Dermis microvascular lymphatic vessel endothelial cell (primary cell): ENCODE measurements at places on chromosomes 11 and 22. TPM values are rescaled to one million over a fixed set of nuclear protein-coding genes. Genes with fewer than 3 reads are reported as not detected.

- no peak for DNase-seq
Measured at GRCh38 chr11:111362887-111363411, 16.1 kb downstream of the POU2AF1 start.

GRCh38 chr11:124518989-124519451 is 24.4 kb downstream of the OR8B12 start:
- DNase-seq = no peak

The CEND1 gene
- total RNA-seq = under 0.01 and 0.13 TPM in 2 replicates

The MMP11 gene
- total RNA-seq = 5.3 and 6.8 TPM in 2 replicates

DNA sequence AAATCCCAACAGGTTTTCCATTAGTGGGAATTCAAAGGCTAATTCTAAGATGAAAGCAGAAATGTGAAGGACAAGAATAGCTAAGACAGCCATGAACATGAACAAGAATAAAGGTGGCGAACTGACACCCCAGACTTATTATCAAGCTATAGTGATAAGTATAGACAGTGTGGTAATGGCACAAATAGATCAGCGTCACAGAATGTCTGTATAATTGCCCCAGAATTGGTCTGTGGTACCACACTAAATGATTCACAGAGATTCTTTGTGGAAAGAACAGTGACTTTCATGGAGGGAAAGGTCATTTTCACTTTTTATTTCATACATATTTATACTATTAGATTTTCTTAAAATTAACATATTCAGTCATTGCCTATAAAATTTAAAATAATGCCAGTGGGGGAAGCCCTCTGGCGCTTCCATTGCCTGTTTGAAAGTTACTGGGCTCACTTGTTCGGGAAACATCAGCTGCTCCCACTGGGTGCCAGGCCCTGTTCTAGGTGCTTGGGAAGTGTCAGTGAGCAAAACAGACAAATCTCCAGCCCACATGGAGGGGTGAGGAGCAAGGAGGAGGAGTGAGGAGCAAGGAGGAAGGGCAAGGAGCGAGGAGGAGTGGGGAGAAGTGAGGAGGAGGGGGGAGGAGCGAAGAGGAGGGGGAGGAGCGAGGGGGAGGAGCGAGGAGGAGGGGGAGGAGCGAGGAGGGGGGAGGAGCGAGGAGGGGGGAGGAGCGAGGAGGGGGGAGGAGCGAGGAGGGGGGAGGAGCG is 11.3 kb upstream of the NLRP6 start:
- DNase-seq = no peak

The IGSF9B gene
- not detected in 2 replicates for total RNA-seq

The MUC15 gene
- not detected in 2 replicates for total RNA-seq

DNA sequence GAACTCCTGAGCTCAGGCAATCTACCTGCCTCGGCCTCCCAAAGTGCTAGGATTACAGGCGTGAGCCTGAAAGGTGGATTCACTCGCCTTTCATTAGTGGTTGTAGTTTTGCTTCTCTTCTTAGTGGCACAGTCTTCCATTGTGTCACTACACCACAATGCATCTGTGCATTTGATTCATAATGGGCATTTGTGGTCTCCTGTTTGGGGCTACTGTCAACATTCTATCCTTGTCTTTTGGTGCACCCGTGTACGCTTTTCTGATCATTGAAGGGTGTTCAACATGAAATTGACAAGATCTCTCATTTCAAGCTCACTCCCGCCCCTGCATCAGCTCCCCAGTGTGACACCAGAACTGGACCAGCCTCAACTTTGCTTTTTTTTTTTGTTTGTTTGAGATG is 2.0 kb upstream of the SYT12 start:
- no peak for DNase-seq

DNA sequence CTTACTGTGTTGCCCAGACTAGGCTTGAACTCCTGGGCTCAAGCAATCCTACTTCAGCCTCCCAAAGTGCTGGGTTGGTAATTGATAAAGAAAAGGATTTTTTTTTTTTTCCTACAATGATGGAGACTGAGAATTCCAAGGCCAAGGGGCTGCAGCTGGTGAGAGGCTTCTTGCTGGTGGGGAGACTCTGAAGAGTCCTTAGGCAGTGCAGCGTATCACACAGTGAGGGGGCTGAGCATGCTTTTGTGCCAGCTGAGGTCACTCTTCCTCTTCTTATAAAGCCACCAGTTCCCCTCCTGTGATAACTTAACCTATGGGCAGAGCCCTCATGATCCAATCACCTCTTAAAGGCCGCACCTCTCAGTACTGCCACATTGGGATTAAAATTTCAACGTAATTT is 28.2 kb upstream of the CCDC81 start:
- no peak for DNase-seq

- peak; percentile 63 for DNase-seq
Measured at GRCh38 chr22:47164514-47165337, 402.3 kb downstream of the TBC1D22A start.

- DNase-seq = no peak
Measured at GRCh38 chr11:76167590-76167989, 38.7 kb downstream of the WNT11 start.

DNA sequence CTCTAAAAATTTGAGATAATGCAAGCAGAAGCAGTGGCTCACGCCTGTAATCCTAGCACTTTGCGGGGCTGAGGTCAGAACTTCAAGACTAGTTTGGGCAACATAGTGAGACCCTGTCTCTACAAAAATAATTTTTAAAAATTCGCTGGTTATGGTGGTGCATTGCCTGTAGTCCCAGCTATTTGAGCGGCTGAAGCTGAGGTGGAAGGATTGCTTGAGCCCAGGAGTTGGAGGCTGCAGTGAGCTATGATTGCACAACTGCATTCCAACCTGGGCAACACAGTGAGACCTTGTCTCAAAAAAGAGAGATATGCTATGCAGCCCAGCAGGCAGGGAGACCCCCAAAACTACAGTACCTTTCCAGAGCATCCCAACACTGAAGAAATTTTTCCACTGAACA is 2.3 kb downstream of the CTSC start:
- no peak for DNase-seq

The DERL3 gene
- total RNA-seq = 0.76 and 1.2 TPM in 2 replicates

- DNase-seq = no peak
Measured at GRCh38 chr11:1224111-1224490, 1.2 kb downstream of the MUC5B start.

GRCh38 chr11:95371153-95371552 is 140.2 kb upstream of the SESN3 start:
- DNase-seq = no peak

- DNase-seq = no peak
Measured at GRCh38 chr11:6855971-6856541, 6.8 kb upstream of the OR10A2 start.

- peak; percentile 58 for DNase-seq
Measured at GRCh38 chr11:121591405-121592033, 138.8 kb upstream of the SORL1-AS1 start.

DNA sequence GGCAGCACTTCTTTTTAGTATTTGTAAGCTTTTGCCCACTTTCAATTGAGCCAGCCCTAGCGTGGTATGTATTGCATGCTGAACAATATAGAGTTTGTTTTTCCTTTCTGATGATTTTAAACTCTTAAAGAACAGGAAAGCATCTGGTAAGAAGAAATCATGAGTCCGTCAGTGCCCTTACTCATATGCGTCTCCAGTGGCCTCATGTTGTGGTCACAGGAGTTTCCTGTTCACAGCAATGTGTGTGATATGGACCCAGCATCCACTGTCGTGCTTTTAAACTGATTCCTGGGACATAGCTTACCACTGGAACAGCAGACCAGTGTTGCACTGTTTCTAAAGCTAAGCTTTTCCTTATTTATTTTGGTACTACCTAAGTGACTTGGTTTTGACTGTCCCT is 40.1 kb downstream of the BID start:
- DNase-seq = no peak

GRCh38 chr22:40634119-40634903 is 2.2 kb downstream of the MRTFA start:
- no peak for DNase-seq

- DNase-seq = no peak
Measured at GRCh38 chr11:11756718-11757117, 85.1 kb upstream of the USP47 start.

DNA sequence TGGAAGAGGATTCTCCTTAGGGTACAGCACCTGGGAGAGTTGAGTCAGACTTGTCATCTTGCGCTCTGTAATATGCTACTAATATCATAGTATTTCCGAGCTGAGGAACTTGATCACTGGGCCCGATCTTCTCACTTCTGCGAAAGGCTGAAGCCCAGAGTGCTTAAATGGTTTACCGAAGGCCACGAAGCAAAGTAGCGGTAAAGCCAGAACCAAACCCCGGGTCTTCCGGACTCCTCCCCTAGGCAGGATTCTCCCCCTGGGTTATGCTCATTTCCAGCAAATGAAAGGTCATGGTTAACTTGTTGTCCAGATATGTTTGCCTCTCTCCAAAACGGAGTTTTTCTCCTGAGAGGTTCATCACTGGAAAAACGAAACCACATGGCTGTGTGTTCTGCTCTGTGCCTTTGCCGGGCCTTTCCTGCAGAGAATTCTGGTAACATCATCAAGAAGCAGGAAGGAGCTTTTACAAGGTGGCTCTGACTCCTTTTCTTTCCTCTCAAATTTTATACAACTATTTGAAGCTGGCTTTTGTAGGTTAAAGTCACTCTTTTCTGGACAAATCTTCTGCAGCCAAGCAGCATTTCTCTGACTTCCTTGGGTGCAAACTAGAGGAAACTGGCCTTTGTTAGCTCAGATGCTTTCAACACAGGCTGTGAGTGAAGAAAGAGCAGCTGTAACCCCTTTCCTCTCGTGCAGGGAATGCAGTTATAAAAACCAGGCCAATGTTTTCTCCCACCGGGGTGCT is 35.5 kb downstream of the UBASH3B start:
- peak; percentile 41 for DNase-seq

DNA sequence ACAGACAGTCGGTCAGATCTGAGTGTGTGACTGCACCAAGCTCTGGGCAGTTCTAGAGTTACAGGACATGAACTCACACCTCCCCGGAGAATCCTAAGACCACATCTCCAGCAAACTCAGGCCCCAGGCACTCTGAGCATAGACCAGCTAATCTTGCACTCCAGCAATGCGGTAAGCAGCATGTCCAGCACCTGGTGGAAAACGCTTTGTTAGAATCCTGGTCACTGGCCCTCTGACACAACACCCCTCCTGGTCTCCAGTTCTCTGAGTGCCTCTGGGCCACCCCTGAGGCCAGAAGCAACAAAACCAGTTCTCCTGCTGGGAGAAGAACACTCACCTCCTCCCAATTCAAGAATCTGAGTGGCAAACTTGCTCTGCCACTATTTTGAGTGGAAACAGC is 82.7 kb upstream of the TMEM45B start:
- no peak for DNase-seq

The SPECC1L gene
- 40.3 and 75.5 TPM in 2 replicates for total RNA-seq

The GVQW3 gene
- 0.38 and 0.51 TPM in 2 replicates for total RNA-seq

- no peak for DNase-seq
Measured at GRCh38 chr11:65445604-65446445, 23.2 kb downstream of the NEAT1 start.

The RAB3IL1 gene
- 1.9 and 11.3 TPM in 2 replicates for total RNA-seq

GRCh38 chr11:95453616-95454171 is 222.7 kb upstream of the SESN3 start:
- DNase-seq = no peak

- no peak for DNase-seq
Measured at GRCh38 chr11:133653336-133653735, 121.0 kb upstream of the OPCML start.
